ENCODE measurements at places on chromosomes 2 and 18.

- DNase-seq: peak; percentile 33
Observed at GRCh38 chr2:144894612-144895599, 375.0 kb upstream of the ZEB2 start.

DNA sequence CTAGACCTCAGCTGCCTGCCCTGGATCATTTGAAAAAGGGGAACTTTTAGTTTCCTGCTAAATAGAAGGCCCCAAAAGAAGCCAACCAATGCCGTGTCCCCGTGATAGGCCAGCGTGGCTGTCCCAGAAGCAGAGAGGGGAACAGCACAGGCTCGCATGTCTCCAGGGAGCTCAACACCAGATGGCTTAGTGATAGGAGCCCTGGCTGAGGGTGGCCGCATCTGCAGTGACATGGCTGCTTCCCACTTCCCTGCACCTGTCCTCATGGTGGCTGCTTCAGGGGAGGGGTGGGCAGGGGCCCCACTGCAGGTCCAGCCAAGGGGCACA, 79.6 kb downstream of the MBP start:
- no peak for DNase-seq

DNA sequence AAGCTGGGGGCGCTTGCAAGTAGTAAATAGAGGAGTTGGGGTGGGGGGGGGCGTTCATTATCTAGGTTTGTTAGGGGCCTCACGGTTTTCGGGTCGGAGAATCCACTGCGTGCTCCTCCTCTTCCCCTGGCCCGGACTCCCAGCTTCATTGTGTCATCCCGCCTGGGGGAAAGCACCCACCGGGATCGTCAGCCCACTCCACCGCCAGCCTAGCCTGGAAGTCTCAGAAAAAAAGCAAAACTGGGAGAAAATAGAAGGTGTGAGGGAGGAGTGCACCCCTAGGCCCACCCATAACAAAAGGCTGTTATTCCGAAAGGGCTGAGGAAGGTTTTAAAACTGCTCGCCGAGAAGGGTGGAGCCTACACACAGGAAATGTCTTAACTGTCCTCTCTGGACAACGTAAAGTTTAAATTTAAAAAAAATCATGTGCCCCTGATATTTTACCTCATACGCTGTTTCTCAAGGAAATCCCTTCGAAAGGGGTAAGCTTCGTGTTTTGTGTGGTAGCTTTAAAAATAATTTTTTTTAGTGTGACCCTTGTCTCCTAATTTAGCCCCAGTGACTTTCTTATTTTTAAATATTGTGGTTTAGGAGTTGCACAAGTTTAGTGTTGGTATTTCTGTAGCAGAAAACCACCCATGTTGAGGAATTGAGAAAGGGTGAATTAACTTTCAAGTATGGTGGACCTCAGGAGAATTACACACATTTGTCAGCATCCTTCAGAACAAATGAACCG, 104.2 kb downstream of the SPTBN1 start:
- peak; percentile 46 for DNase-seq

DNA sequence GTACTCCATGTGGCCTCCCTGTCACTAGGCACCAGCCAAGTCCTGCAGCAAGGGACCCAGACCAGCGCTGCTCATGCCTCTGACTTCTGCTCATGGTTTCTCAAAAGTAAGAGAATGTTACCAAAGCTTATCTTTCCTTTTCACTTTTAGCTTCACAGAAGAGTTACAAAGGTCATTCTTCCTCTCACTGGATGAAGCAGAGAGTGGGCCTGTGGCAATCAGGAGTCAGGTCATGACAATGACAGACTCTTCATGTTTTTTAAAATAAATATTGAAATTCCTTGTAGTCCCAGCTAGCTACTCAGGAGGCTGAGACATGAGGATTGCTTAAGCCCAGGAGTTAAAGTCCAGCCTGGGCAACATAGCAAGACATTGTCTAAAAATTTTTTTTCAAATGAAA, 126.1 kb downstream of the OSR1 start:
- DNase-seq: no peak

DNA sequence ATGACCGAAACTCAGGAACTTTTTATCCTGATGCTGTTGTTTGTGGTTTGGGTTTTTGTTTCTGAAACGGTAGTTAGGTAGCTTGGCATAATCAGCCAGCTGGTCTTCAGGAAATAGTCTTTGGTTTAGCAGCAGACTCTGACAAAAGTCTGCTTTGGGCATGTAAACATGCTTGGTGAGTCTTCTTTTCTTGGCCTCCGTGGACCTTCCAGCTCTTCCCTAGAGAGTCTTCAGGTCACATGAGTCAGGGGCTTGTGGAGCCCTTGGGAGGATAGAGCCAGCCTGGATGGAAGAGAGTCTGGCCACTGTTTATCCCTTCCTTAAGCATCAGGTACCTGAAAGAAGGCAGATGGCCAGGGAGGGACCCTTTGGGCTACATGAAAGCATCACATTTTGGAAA, 154.5 kb downstream of the MGAT5 start:
- no peak for DNase-seq

DNA sequence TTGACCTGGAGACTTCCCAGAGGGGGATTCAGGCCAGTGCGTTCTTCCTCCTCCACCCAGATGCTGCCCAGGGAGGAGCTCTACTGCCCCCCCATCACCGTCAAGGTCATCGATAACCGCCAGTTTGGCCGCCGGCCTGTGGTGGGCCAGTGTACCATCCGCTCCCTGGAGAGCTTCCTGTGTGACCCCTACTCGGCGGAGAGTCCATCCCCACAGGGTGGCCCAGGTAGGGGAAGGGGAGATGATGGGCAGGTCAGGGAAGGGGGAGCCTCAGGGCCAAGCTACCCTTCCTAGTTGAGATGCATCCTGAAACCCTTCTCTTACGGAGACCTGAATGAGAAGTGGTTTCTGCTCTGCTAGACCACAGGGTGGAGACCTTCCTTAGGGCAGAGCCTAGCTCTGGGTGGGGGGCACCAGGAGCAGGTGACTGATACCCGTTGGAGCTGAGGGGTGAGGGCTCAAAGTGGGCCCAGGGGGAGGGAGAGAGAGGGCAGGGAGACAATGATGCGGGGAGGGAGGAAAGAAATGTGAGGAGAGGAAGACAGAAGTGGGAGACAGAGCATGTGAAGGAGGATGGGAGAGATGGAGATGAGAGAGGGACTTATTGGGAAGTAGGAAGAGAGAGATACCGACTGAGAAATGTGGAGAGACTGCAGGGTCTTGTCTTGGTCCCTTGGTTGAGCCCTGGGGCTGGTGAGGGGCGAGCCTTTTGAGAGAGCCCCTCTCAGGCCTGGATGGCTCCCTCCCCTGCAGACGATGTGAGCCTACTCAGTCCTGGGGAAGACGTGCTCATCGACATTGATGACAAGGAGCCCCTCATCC, 159.4 kb downstream of the DYSF start:
- peak; percentile 23 for DNase-seq

- no peak for DNase-seq
Observed at GRCh38 chr2:28032816-28033215, 142.3 kb downstream of the BABAM2 start.

DNA sequence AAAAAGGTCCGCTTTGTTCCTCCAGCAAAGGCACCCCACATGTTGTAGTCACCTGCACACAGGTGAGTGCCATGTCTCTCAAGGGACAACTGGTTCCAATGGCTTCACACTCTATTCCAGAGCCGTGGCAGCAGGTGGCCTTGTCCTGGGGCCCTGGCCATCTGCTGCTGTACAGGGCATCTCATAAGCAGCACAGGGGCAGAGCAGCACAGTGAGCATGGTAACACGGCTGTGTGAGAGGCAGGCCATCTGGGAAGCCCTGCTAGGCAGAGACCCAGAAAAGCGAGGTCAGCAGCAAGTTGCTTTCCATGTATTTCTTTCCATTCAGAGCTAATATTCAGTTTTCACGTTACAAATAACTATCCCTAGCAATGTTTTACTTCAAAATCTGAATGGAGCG, 54.7 kb downstream of the CMPK2 start:
- DNase-seq: no peak

- no peak for DNase-seq
Observed at GRCh38 chr2:175003875-175004729, 1.1 kb downstream of the CHN1 start.

DNA sequence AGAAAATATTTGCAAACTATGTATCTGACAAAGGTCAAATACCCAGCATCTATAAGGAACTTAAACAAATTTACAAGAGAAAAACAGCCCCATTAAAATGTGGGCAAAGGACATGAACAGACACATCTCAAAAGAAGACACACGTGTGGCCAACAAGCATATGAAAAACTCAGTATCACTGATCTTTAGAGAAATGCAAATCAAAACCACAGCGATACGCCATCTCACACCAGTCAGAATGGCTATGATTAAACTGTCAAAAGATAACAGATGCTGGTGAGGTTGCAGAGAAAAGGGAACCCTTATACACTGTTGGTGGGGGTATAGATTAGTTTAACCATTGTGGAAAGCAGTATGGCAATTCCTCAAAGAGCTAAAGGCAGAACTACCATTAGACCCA, 64.3 kb upstream of the RBMS1 start:
- DNase-seq: no peak

DNA sequence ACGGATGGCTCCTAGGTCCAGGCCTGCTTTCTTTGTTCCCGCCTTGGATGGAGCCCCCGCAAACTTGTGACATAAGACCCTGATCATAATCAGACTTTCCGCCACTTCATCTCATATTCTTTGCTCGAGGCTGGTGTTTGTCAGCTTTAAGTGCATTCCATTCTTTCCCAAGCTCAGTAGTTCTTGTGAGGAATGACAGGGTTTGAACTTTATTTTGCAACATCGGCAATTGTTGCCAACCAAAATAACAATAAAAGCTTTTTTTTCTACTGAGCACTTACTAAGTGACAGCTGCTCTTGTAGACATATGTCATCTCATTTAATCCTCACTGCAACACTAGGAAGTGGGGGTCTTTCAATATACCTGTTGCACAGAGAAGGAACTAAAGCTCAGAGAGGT, 178.8 kb upstream of the ST6GAL2 start:
- no peak for DNase-seq

- DNase-seq: no peak
Observed at GRCh38 chr18:67232991-67233390, 283.5 kb downstream of the DSEL start.

DNA sequence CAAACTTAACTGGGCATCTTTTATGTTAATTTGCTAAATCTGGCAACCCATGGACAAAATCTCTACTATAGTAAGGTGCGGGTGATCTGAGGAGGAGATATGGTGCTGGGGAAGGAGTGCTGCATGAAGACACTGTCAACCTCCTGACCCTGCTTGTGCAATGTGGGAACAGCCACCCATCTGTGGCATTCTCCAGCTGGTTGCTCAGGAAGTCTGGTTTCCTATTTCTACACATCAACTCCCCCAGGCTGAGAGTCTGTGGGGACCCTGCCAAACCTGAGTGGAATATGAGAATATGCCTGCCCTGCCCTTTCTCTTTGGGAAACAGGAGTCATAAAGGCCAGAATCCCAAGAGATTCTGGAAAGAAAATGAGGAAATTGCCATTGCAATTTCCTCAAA, 60.1 kb upstream of the PAX3 start:
- DNase-seq: no peak
